Mesendoderm (in vitro differentiated cells): ENCODE measurements at places on chromosomes 16 and 17.

DNA sequence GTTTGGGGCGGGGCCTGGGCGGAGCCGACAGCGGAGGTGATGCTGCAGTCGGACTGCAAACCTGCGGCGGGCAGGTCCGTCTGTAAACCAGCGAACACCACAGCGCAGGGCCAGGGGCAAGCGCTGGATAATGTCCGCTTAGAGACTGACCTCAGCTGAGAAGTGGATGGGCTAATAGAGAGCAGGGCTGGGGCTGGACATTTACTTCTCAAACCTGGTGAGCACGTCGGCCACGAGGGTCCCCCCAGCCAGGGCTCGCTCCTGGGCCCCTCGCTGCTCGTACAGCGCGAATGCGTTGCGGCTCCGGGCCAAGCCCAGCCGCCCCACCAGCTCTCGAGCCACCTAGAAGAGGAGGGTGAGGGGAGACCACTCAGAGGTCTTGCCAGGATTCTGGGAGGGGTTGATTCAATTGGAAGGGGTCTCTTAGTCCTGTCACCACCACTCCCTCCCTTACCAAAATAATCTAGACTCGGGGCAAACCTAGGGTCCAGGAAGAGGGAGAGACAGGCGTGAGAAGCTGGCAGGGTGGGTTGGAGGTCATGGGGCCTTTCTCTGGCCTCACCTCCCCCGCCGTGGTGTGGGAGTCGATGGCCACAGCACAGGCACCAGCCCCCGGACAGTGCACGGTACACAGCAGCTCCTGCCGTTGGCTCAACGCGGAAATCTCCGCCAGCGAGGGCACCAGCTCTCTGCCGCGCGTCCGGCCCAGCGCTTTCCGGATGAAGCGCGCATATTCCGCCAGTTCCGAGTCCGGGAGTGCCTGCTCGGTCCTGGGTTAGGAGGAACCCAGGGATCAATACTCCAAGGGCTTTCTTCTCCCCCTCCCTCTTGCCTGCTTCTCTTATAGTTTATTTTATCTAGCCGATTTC is 5.8 kb downstream of the PLEKHH3 start:
- no peak for DNase-seq

DNA sequence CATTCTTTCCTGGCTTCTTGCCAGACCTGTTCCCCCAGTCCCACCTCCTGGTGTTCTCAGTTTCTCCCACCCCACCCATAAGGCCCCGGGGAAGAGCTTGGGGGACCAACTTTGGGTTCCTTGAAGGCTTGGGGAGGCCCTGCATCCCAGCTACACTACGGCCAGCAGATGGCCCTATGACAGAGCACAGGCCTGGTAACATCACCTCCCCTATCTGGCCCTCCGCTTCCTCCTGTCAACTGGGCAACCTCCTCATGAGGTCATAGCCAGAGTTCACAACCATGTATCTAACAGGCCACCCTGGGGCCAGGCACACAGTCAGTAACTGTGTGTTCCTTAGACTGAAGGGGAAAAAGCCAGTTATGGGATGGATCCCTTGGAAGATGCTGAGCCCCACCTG is 31.4 kb downstream of the MYO15A start:
- peak; percentile 56 for DNase-seq

DNA sequence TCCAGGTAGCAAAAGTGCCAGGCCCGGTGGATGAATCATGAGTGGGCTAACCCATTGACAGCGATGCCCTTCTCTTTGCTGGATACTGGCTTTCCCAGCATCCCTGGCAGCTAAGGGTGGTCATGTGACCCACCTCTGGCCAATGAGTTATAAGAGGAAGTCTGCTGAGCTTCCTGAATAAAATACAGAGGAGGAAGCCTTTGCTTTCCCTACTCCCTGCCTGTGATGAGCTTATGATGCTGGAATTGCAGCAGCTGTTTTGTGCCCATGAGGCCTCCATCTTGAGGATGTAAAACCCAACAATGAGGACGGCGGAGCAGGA is 15.0 kb upstream of the ATP2A3 start:
- DNase-seq = peak; percentile 30

GRCh38 chr16:8951447-8952280 is 12.0 kb downstream of the USP7 start:
- no peak for DNase-seq
